ENCODE measurements at places on chromosomes 13 and 19.

DNA sequence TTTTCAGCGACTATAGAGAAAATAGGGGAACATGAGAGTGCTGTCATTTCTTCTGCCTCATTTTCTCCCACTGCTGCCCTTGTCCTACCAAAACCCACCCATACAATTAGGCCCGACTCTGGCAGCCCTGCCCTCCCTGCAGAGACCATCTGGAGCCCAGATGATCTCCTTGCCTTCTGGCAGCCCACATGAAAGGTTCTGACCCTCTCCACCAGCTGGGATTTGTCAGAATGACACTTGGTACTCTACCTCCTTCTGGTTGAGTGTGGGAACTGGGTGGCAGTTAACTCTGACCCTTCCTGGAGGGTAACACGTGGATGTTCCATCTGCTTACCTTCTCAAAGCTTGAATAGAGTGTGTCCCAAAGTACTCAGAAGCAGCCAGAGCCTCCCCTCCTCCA lies 21.0 kb upstream of the SIAH3 start:
- no peak for DNase-seq

DNA sequence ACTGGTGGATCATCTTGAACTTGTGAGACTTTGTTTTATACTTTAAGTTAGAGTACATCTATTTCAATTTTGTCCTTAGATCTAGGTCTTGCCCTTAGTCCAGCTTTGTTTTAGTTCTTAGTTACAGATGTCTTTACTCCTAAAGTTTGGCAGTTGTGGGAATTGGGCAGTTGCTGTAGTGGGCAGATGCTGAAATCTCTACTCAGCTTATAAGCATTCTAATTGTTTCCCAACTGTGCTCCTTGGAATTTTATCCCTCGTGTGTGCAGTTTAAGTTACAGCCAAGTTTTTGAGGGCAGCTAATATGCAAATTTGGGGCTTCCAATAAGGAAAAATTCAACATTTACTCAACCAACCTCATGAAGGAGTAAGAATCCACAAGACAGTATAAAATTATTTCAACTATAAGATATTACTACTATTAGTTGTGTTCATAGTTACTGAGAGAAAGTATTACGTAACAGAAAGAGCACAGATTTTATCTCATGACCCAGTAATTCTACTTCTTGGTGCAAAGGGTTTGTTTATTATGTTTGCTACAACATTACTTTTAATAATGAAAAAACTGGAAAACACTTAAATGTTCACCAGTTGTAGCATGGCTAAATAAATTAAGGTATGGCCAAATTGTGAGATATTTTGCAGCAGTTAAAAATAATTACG lies 32.9 kb downstream of the CCDC122 start:
- peak; percentile 44 for DNase-seq

- DNase-seq: no peak
These were observed 8.9 kb downstream of the COG3 start for GRCh38 chr13:45473627-45474026.

- DNase-seq: no peak
These were observed 59.1 kb upstream of the TNFRSF19 start for GRCh38 chr13:23510979-23511735.

- DNase-seq: no peak
These were observed 1228.3 kb upstream of the PCDH20 start for GRCh38 chr13:62643799-62644524.

GRCh38 chr19:18350490-18350889 lies 10.1 kb downstream of the PGPEP1 start:
- no peak for DNase-seq

DNA sequence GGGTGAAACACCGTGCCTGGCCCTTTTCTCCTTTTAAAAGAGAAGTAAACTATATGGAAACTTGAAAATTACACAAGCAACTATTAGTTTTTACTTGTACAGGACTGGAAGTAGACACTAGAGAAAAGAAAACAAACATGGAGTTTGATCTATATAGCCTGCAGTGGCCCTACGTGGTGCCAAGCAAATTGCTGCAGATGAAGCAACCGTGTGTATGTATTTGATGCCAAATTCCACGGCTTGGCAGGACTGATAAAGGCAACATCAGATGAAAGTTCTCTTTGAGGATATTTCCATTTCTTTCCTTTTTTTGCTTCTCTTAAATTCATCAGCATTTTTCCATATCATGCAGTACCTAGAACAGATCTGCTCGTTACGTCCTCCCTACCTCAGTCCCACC lies 49.8 kb downstream of the ATP8A2 start:
- no peak for DNase-seq

GRCh38 chr13:40368127-40368891 lies 298.1 kb downstream of the FOXO1 start:
- DNase-seq: no peak

DNA sequence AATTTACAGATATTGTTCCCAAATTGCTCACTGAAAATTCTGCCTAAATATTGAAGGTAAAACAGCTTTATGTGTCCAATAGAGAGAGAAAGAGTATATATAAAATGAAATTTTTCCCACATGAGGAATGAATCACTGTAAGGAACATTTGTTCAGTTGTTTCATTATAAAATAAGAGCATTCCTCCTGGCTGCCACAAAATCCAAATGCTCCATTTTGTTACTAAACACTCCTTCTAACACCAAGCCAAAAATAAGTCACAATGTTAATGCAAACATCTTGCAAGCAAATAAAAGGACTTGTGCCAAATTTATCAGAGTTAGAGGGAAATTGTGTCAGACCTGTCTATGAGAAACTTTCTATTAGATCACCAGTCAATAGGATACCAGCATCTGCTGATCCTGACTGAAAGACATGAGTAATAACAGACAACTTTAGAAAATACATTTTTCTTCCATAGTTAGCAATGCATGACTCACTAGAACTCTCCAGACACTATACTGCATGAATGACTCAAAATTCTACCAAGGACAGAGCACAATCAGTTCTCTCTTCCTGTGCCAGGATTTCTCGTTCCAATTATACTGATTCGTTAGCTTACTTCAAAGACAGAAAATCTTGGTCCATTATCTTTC lies 83.5 kb upstream of the FNDC3A start:
- peak; percentile 91 for DNase-seq

DNA sequence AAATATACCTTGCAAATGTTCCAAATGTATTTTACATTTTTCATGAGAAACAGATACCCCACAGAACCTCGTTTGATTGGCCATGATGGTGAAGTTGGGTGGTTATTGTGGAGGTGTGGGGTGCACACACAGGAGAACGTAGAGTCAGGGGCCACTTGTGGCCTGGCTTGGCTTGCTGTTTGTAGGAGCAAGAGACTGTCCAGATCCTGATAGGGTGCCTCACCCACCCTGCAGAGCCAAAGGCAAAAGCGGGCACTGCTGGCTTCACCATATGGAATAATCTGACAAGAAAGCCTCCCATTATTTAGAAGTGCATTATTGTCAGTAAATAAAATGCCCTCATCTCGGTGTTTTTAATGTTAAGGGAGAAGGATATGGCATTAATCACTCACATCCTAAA lies 330.2 kb downstream of the TEX29 start:
- no peak for DNase-seq

- no peak for DNase-seq
These were observed 10.6 kb downstream of the NCLN start for GRCh38 chr19:3196064-3196932.

DNA sequence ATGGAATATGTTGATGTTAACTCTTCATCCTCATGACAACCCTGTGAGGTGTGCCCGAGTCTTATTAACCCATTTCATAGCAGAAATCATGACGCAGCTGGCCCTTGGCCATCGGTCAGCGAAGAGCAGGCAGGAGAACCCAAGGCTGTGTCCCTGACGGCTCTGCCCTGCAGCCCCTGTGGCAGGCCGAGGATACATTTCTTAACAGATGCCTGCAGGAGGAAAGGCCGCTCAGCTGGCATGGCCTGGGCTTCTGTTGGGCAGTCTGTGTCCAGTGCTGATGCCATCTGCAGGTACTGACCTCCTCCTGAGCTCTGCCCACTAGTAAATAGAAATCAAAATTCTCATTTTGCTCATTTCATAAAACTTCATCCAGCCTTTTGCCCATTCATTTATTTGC lies 35.4 kb upstream of the MCF2L start:
- DNase-seq: no peak

DNA sequence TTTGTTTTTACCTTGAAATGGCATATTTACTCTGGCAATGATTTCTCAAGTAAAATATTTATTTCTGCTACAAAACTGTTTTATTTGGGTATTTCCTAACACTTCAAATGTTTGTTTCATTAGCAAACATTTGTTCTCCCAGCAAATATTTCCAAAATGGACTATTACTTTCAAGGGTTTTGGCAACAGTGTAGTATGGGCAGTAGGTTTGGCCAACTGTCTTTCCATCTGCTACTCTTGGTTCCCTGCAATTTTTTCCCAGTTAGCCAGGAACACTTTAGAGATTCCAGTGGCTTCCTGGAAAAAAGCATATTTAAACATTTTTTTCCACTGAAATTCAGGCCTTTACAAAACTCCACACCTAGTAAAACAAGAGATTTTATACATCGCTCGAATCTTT lies 466.6 kb downstream of the SLITRK6 start:
- no peak for DNase-seq

DNA sequence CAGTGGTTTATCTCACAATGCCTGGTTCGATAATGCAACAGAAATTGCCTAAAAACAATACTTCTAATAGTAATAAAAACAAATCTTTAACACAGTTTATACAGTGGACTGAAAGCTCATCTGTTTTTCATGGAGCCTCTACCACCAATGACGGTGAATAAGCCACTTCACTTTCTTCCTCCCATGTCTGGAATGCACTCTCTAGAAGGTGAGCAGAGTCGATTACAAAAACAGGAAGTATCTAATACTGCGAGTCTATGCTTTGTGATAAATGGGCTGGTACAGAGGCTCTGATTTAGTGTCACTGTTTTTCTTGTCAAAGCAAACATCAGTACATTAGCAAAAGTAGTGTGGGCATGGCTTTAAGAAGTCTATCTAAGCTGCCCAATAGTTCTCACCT lies 1348.6 kb upstream of the SLC10A2 start:
- no peak for DNase-seq

DNA sequence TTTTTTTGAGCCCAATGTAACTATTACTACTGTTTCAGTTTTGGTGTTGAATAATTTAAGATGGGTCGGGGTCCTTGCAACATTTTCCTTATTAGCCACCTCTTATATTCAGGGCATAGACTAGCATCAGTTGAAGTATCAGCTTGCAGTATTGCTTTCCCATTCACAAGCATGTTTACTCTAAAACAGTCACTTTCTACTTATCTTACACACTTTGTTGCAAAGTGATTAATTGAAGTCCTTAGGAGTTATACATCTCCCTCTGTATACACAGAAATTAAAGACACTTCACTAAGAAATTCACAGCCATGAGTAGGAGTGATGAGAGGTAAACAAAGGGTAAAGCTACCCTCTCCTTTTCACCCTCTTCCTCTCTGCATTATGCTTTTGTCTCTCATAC lies 27.6 kb downstream of the SLAIN1 start:
- no peak for DNase-seq

GRCh38 chr19:2477732-2478191 lies 1.8 kb downstream of the GADD45B start:
- DNase-seq: no peak

GRCh38 chr19:31503211-31503610 lies 154.0 kb upstream of the TSHZ3 start:
- no peak for DNase-seq

DNA sequence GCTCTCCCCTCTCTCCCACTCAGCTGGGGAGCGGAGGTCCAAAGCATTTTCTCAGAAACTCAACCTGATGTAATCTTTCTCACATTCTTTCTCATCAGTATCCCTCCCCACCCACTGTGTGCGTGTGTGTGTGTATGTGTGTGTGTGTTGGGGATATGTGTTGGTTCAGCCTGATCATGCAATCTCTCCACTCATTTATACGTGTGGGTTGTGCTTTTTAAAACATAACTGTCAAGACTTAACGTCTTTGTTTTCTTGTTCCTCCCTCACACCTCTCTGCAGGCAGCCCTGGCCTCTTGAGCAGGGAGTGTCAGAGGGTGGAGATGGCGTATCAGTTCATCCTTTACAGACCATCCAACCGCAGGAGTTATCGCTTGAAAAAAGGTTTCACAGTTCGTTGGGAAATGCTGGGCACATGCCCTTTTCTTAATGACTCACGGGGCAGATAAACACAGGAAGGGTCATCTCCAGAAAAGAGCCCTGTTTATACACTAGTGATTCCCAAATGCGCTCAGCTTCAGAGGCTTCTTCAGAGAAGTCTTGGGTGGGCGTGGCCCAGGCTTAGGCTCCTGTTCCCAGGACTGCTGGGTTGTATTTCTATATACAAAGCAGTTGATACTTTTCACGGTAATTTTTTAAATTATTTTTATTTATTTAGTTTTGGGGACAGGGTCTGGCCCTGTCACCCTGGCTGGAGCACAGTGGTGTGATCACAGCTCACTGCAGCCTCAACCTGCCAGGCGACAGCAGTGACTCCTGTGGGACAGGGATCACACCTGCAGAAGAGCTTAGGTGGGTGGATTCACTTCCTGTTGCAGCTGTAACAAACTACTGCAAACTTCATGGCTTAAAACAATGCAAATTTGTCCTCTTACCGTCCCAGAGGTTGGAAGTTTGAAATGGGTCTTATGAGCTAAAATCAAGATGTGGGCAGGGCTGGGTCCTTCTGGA lies 60.3 kb downstream of the CCDC70 start:
- no peak for DNase-seq

DNA sequence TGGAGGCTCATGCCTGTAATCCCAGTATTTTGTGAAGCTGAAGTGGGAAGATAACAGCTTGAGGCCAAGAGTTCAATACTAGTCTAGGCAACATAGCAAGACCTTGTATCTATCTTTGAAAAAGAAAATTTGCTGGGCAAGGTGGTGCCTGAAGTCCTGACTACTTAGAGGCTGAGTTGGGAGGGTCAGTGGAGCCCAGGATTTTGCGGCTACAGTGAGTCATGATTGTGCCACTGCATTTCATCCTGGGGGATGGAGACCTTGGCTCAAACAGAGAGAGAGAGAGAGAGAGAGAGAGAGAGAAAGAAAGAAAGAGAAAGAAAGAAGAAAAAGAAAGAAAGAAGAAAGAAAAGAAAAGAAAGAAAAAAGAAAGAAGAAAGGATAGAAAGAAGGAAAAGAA lies 1872.3 kb upstream of the PCDH20 start:
- no peak for DNase-seq
